ENCODE measurements at places on chromosomes 3 and 15.

- no peak for DNase-seq
Measured at GRCh38 chr3:48459331-48459730, 12.8 kb downstream of the ATRIP start.

DNA sequence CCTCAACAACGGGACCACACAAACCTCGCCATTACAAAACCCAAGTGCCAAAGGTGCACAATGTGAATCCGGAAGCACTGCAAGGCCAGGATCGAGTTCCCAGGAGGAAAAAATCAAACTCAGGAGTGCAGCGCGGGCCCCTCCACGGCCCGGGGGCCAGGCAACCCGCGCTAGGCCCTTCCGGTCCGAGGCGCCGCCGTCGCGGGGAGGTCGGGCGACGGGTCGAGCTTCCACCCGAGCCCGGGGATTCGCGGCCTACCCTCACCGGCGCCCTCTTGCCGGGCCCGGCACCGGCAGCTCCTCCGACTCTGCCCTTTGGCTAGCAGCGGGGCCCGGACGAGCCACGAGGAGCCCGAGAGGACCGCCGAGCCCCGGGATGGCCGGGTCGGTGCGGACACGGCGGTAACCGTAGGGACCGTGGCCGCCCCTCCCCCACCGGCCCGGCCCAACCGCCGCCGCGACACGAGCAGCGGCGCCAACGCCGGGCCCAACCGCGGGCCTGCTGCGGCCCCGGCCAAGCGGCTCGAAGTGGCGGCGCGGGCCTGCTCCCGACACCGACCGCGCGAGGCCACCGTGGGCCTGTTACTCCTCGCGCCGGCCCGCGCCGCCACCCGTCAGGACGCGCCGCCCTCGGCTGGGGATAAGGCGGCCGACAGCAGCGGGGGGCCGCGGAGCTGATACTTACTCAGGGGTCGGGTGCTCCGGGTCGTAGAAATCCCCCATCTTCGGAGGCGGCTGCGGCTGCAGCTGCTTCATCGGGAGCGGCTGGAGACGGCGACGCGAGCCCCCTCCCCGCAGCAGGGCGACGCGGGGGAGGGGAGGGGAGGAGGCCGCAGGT is 525 bp downstream of the SETD2 start:
- DNase-seq: peak; percentile 81

DNA sequence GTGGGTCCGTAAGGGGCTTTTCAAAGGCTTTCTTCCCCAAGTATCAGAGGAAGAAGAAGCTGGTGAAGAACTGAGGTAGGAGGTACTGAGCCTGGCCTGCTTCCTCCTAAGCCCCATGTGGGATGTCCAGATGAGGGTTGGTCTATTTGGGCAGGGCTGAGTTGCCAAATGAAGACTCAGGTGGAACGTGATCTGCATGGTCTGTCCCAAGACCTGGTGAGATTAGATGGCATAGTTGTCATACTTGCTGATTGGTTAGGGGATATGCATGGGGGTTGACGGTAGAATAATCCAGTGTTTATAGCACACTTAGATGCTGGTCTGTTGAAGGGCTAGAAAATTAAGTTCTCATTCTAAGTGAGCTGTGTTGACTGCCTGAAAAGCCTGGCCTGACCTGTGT is 36.3 kb upstream of the BSN start:
- no peak for DNase-seq

DNA sequence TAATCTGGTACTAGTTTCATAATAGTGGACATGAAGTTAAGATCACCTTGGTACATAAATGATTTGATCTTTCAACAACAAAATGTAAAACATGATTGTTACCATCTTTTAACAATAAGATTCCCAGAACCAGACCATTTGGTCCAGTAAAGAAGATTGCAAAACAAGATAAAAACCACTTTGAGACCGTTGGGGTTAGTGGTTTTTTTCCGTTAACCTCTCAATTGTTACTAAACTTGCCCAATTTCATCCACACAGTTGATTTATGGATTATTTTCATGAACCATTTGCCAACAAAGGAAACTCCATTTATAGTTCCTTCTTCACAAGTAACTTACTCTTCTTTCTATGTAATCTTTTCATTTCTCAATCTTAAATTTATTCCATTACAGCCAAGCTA is 53.8 kb downstream of the ATP8B4 start:
- no peak for DNase-seq

- peak; percentile 97 for DNase-seq
Measured at GRCh38 chr3:129278439-129278965, at the start of gene HMCES. Gene HMCES, plus strand, starts transcription at chr3:129278870. Its CDS starts 863 bp downstream, at chr3:129279733.

DNA sequence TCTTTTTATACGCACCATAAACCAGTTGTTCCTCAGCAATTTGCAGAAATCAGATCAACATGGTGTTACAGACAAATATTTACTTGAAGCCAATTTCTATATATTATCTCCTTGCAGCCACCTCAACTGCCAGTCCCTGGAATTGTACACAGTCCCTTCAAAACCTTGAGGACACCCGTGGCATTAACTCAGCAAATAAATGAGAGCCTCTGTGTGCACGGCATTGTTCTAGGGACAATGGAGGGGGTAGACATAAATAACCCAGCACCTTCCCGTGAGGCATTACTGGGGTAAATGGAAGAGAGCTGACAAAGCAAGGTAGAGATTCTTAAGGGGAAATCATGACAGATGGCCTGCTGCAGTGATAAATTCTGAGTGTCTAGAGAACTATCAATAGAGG is 12.5 kb downstream of the TM2D3 start:
- no peak for DNase-seq

- DNase-seq: peak; percentile 78
Measured at GRCh38 chr3:44114142-44114541, 127.5 kb upstream of the TOPAZ1 start.

DNA sequence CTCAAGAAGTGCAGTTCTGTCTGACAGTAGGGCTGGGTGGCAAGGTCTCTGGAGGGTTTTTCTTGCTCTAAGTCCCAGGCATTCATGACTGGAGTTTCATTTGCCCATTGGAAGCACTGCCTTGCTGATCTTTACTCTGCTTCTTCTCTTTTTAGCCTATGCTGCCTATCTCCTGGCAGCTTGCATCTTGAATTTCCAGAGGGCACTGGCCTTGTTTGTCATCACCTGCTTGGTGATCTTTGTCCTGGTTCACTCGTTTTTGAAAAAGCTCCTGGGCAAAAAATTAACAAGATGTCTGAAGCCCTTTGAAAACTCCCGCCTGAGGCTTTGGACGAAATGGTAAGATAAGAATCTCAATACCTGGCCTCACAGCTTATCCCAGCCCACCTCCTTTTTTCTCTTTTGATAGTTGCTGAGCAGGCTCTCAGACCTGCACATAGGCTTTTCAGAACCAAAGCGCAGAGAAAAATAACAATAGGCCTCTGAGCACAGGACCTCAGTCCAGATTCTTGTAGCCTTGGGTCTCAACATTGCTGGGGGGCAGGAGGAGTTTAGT is 10.9 kb downstream of the SLC28A2 start:
- no peak for DNase-seq

- DNase-seq: no peak
Measured at GRCh38 chr3:123099331-123100192, 32.7 kb downstream of the PDIA5 start.

GRCh38 chr3:96101006-96101560 is 713.3 kb upstream of the EPHA6 start:
- DNase-seq: no peak

DNA sequence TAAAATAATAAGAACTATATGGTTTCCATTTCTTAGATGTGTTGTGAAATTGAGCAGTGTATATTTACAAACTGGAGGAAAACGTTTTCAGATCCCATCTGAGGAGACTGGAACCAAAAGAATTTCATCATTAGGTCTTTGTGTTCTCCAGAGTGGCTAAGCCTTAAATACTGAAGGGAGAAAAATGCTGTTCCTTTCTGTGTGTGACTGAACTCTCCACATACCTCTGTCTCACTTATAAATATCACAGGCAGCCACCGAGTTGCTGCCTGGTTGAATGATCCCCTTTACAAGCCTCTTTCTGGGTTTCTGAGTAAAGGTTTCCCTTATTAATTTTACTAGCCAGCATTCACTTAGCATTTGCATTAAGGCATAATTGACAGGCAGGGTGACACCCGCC is 913.9 kb upstream of the NR2F2 start:
- DNase-seq: no peak

- no peak for DNase-seq
Measured at GRCh38 chr3:128425142-128425845, 41.4 kb downstream of the DNAJB8 start.

- no peak for DNase-seq
Measured at GRCh38 chr3:38549082-38549481, 52.9 kb downstream of the EXOG start.

DNA sequence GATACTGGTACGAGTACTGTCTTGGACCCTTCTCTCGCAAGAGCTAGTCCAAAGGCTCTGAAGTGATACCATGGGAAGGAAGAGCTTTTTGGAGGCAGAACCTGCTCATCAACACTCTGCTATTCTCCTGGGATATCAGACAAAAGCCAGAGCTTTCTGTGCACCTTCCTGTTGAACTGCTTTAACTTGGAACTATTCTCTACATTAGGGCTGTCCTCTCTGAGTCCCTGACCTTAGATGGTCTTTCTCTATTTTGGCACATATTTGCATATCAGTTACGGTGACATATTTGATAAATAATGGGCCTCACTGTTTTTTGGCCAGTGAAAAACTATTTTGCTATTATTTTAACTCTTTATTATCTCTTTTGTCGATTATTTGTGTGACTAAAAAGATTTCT is 146.9 kb downstream of the TIGIT start:
- no peak for DNase-seq
